ENCODE measurements at places on chromosomes 5 and 9. TPM values are rescaled to one million over a fixed set of nuclear protein-coding genes. Genes with fewer than 3 reads are reported as not detected.

The ABCA1 gene
- total RNA-seq, result 34.1 TPM

The FNBP1 gene
- 44.1 TPM for total RNA-seq

The DMRT3 gene
- 0.53 TPM for total RNA-seq

DNA sequence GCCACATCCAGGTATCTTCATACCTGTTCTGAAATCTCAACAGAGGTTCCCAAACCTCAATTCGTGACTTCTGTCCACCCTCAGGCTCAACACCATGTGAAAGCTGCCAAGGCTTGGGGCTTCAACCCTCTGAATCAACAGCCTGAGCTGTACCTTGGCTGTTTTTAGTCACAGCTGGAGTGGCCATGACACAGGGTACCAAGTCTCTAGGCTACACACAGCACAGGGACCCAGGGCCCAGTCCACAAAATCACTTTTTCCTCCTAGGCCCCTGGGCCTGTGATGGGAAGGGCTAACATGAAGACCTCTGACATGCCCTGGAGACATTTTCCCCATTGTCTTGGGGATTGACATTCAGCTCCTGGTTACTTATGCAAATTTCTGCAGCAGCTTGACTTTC, 464.9 kb downstream of the ELAVL2 start:
- no peak for DNase-seq

DNA sequence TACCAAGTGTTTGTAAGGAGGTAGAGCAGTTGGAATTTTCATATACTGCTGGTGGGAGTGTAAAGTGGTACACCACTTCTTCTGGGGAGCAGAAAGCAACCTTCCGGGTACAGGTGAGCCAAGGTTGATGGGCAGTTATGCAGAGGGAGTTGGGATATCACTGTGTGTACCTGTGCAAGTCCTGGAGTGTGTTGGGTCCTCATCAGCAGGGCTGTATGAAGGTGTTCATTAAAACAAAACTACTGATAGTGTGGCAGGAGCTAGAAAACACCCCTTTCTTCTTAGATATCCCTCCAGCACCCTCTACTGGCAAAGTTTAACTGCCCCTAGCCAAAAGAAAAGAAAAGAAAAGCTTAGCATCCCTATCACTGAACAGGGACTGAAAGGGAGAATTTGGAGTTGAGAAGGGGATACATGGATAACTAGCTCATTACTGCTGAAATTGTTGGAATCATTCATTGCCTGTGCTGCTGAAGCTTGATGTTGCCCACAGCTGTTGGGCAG, 10.7 kb downstream of the MARCHF6 start:
- no peak for DNase-seq

- no peak for DNase-seq
Measured at GRCh38 chr5:146199176-146199815, 4.1 kb upstream of the RBM27 start.

GRCh38 chr9:87152256-87152655, 204.9 kb upstream of the GAS1 start:
- no peak for DNase-seq

DNA sequence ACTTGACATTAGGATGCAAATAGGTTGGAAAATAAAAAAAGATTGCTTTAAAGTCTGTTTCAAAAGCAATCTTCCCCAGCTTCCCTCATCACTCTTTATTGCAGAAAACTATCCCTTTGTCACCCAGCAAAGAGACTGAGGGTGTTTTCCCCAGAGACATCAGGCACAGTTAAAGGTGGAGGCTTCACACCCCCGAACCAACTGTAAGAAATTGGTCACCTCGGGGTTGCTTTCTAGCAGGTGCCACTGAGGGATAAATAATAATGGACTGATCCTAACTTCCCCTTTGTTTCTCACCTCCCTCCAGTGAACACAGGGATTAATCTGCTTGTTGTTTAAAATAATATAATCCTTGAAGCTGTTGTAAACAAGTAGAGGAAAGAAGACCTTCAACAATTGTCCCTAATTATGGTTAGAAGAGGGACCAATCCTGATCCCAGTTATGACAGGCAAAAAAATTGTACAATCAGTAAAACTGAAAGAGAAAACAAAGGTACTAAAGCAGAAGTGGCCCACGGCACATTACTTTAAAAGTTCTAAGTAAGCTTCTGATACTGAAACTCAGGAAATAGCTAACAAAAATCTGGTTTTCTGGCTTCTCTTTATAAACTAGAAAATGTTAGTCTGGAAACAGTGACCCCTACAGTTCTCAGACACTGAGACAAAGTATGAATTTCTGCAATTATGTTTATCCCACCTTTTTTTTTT, 6.6 kb upstream of the PCSK1 start:
- no peak for DNase-seq

DNA sequence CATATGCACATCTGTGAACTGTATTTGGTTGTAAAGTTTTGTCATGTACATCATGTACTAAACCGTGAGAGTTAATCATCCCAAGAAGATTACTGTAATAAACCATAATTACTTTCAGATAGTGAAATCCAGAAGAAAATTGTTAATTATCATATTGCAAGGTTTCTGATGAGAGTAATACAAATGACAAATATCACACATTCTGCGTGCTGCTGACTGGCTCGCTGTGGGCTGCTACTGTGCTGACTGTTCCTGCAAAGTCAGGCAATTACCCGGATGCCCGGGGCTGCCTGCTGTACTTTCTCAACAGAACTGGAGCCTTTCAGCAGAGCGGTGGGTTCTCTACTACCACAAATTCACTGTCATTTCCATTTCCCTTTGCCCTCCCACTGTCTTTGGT, 68.3 kb downstream of the SMARCA2 start:
- no peak for DNase-seq
